ENCODE measurements at places on chromosomes 1 and 21.
A peak's percentile ranks its signal among the peaks of the same experiment; 100 is the strongest.

GRCh38 chr1:94522304-94522703, 19.3 kb downstream of the F3 start:
- DNase-seq, result no peak

DNA sequence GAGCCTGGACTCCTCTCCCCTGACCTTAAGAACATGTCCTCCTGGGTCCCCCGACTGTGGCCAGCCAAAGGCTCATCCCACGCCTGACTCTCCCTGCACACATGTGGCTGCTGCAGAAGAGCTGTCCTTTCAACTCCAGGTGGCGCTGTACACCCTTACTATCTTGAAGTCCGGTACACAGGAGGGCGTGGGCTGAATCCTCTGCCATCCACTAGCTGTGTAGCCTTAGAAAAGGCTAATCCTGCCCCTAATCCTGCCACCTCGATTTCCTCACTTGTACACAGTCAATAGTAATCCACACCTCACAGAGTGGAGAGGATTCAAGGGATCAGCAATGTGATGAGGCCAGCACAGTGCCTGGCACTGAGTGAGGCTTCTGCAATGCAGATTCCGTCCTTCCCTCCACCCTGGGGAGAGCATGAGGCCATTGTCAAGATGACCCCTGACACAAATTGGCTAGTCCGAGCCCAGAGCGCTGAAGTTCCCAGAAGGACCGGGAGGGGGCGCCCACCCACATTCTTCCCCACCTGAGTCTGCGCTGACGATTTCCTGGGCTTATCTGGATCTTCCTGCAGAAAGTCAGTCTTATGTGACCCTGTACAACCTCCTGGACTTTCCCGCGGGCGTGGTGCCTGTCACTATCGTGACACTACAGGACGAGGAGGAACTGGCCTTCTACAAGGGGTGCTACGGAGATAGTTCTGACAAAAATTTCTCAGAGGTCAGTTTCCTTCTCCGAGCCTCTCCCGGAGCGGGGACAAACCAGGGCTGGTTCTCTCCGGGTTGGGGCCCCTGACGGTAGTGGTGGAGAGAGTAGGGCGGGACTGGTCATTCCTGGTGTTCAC, 47.1 kb upstream of the DMBX1 start:
- peak; percentile 31 for DNase-seq

DNA sequence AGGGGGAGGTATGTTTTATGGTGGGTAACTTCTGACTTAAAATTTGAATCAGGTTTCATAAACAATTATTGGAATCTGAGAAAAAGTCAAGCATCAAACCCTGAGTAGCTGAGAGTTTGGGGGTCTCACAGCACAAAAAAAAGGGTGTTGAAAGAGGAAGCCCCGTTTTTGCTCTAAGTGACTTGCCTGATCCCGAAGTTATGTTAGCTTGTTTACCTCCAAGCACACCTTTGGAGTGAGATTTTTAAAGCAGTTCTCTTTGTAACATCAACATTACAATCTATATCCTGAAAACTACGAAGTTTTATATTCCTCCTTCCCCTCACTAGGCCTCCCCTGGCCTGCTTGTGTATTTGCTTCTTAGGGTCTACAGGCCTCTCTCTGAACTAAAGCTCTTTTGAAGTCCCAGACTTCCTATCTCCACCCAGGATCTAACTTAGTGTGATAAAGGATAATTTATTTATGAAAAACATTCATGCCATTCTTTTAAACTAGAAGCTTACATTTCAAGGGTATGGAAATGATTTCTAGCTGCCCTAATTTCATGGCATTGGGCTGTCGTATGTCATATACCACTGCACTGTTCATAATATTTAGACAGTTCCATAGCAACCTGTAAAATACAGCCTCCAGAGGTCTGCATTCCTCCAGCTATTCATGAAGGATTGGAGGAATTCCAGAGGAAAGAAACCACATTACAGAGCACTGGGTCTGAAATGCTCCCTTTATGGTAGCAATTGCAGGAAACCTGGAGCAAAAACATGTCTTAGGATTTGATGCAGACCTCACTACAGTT, 36.1 kb upstream of the RGS1 start:
- no peak for DNase-seq

GRCh38 chr1:67653304-67653703, 31.7 kb upstream of the GADD45A start:
- no peak for DNase-seq

GRCh38 chr1:208604295-208604694, 360.1 kb upstream of the PLXNA2 start:
- no peak for DNase-seq

DNA sequence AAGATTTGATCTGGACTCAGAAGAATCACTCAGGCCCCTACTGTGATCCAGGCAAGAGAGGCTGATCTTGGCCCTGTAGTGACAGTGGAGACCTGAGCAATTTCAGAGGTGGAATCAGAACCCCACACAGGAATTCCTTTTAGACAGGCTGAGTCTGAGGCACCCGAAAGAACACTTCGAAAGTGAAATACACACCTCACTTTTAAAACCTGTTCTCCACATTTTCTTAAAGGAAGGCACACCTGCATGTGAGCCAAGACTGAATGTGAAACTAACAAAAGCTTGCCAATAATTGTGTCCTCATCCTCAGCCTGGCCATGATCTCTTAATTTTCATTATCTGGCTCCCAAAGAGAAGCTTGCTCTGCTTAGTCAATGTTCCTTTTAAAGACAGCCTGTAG, 32.2 kb downstream of the SIPA1L2 start:
- no peak for DNase-seq

GRCh38 chr1:98292994-98293393, 368.5 kb upstream of the SNX7 start:
- DNase-seq, result no peak

GRCh38 chr1:58670181-58670580, 29.7 kb downstream of the MYSM1 start:
- DNase-seq, result no peak

DNA sequence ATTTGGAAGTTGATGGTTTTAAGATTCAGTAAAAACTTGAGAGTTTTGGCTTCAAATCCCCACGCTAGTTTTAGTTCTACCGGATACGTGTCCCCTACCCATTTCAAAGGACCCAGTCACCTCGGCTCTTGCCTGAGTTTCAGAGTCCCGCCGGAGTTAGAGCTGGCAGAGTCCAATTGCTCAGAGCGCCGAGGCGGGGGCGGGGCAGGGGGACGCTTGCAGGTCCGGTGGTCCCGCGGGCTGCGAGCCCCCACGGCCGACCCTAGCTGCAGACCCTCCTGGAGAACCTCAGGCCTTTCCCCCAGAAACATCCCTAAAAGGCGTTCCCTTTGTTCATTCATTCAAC, 765 bp upstream of the VPS45 start:
- DNase-seq, result peak; percentile 56

DNA sequence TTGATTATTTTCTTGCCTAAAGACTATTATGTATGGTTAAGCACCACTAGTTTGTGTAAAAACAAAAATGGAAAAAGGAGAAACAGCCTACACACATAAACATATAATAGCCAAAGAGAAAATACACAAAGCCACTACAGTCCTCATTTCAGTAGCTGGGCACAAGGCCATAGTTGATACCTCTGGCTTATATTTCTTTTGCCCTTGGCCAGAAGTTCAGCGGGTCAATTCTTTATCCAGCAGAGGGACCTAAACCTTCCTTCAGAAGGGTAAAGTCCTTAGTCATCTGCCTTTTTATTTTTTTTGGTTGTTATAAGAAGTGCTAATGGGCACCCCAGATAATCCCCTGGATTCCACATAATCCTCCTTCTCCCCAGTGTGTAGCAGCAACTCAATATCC, 134.1 kb downstream of the PIGK start:
- no peak for DNase-seq

DNA sequence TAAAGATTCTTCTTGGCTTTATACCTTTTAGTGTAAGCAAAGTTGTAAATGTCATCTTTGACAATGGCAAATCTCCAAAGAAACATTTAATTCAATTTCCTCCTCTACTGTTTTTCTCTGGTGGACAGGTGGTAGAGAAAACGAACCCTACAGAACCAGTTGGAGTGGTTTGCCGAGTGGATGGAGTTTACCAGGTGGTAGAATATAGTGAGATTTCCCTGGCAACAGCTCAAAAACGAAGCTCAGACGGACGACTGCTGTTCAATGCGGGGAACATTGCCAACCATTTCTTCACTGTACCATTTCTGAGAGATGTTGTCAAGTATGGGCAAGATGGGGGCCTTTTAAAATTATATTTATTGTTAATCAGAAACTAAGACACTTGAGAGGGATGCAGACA, 25.8 kb downstream of the UAP1 start:
- DNase-seq, result no peak

DNA sequence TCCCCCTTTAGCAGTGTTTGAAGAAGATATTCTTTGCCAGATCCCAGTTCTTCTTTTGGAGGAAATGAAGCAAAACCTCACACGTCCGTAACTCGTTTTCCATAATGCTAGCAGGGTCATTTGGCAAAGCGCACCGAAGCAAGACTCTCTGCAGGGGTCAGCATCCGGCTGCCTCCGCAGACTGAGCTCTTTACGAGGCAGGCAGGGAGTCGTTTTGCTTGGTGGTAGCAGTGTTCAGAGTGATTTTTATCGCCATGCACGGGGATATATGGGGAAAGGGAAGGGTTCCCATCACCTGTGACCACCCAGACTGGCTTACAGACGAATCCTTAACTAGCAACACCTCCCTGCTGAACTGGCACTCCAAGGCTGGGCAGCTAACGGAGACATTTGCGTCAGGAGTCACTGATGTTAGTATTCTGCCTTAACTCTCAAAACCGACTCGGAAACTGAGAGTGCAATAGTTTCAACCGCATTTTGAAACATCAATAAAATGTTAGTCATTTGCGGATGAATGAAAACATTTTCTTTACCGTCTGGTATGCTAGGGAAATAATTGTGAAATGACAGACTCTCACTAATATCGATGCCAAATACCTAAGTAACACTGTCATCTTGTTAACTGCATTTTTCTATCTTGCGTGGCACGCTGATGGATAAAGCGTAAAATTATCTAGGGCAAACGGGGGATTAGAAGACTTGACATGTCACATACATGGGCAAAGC, 2.2 kb upstream of the NEGR1 start:
- DNase-seq, result peak; percentile 72

DNA sequence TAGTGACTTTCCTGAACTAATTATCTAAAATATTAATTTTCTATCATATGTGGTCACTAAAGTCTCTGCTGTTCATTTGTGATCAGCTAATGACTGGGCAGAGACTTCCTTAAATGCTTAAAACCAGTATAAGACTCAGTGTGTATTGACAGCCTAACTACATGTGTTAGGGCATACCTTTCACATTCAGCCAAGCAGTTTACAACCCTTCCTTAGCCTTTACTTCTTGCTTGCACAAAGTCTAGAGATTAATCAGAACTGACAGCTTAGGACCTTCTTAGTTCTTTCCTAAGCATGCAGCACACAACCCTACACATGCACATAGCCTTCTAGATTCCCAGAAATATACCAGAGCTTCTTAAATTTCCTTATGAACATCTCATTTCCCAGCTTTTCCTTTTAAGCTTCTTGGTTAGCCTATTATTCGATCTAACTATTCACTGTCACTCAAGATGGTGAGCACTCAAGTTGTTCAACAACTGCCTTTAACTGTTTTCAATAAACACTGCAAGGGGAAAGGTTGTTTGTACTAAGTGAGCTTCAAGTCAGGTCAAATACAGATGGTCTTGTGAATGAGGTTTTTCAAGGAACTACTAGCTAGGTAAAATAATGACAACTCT, 13.4 kb downstream of the EYA3 start:
- DNase-seq, result no peak

DNA sequence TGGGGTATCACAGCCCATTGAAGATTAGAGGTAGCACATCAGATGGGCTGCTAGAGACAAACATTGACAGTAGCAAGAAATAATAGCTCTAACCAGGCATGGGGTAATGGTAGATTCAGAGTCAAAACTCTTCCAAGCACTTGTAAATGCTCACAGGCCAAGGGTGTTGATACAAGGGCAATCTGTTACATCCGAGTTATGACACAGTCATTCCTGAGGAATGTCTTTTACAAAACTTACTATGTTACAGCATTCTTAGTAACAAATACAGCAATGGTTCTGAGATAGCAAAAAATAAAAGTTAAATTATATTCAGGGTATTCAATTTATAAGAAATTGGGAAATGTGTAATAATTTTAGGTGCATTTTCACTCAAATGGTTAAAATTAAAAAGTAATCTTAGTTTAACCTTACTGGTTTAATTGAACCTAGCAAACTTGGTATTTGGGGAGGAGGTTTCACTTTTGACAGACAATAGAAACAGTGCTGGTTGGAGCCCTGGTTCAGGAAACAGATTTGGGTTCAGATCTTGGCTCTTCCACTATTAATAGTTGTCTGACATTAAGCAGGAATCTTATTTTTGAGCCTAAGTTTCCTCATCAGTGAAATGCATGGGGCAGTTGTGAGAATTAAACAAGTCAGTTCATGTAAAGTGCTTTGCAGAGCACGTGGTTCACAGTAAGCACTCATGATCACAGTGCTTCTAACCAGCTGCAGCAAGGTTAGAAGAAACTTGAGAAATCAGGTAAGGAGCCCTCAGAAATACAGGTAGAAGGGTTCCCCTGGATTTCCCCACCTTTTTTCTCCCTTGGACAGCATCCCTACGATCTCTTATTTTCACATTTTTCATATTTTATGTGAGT, 4.4 kb downstream of the ST3GAL3 start:
- DNase-seq, result no peak

GRCh38 chr1:201503397-201504176, 3.3 kb downstream of the CSRP1 start:
- peak; percentile 30 for DNase-seq

DNA sequence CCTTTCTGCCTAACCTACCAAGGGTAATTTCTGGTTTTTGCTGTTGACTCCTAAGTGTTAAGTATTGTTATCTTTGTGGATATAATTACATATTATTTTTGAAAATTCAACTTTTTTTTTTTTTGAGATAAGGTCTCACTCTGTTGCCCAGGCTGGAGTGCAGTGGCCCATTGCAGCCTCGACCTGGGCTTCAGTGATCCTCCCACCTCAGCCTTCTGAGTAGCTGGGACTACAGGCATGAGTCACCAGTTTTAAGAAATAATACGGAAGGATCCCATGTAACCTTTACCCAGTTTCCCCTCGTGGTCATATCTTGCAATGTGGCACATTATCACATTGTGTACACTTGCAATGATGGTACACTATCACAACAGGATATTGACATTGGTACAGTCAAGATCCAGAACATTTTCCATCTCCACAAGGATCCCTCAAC, 3.1 kb downstream of the CHD1L start:
- DNase-seq, result no peak

GRCh38 chr21:31164713-31165694, 126.7 kb upstream of the KRTAP19-8 start:
- no peak for DNase-seq

GRCh38 chr1:228131766-228132165, 8.3 kb upstream of the GUK1 start:
- no peak for DNase-seq

GRCh38 chr1:26477446-26478152, 5.4 kb downstream of the HMGN2 start:
- no peak for DNase-seq

DNA sequence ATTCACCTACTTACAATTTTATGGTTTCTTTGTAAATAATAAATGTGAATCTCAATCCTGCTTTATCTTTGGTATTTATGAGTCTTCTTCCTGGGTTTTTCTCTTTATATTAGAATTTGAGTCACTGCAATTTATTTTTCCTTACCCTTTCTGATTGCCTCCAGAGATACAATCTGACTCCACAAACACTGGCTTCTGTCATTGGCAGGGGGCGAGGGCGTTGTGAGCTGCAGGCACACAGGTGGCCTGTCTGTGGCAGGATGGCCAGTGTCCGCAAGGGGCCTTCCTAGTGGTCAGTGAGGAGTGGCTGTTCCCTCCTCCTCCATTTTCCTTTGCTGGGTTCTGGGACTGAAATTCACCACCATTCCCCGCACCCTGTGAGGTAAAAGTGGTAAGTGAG, 2.0 kb upstream of the MTARC1 start:
- no peak for DNase-seq

- no peak for DNase-seq
These were observed at the start of gene COL18A1 for GRCh38 chr21:45404730-45405270. Gene COL18A1, plus strand, starts transcription at chr21:45405165. Its CDS starts 66 bp downstream, at chr21:45405231.

Data from C1 segment of cervical spinal cord (tissue), 14 donors.